OCI-M1 (cell line): ENCODE measurements at places on chromosomes 6 and 20.

DNA sequence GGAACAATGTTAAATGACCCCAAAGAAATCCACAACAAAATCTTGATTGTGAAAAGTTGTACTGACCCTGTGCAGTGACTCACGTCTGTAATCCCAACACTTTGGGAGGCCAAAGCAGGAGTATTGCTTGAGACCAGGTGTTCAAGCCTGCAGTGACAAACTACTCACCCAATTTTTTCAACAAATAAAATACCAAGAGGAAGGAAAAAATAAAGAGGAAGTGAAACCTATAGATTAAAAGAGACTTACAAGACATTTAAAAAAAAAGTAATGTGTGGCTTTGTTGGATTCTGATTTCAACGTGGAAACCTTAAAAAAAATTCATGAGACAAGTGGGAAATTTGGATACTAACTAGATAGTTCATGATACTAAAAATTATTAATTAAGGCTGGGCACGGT is 31.9 kb downstream of the GINS1 start:
- DNase-seq = peak; percentile 27

DNA sequence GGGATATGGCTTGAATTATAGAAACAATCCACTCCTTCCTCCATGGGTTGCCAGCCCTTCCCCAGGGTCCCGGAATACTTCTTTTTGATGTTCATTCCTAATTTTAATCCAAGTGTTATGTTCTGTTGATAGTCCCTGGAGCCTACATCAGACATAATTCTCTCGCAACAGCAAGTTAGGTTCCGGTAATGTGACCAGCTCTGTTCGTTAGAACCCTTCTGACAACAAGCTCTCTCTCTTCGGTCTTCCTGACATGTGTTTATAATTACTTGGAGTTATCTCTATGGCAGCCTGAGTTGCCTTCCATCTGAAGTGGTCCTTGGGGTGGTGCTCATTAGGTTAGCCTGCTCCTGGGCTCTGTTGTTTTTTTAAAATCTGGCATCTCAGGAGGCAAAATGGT is 506.9 kb upstream of the JARID2 start:
- DNase-seq = no peak

DNA sequence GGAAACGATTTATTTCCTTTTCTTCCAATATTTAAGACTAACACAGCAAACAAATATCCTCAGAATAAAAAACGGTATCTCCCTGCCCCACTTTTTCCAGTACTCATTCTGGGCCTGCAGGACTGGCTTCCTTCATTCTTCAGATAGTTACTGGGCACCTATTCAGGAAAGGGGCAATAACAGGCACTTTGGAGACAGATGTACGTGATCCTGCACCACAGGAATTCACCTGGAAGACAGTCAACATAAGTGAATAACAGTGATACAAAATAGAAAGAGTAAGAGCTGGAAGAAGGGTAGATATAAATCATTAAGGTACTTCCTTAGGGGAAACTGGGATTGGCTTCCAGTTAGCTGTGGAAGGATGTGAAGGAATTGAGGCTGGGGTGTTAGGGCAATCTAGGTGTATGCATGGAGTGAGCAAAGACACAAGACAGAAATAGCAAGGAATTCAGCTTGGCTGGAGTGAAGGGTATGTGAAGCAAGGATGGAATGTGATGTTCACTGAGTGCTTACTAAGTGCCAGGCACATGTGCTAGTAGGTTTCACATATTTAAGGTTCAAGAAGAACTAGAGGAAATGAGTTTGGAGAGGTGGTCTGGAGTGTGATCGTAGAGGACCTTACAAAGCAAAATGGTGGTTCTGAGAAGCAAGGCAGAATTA is 49.3 kb upstream of the FAM83C start:
- no peak for DNase-seq

- DNase-seq = no peak
Measured at GRCh38 chr20:15297059-15297875, 959.9 kb upstream of the FLRT3 start.

- no peak for DNase-seq
Measured at GRCh38 chr6:163630096-163630495, 215.6 kb downstream of the QKI start.
